Esophagus squamous epithelium (tissue), 5 donors: ENCODE measurements at places on chromosomes 4 and X.

DNA sequence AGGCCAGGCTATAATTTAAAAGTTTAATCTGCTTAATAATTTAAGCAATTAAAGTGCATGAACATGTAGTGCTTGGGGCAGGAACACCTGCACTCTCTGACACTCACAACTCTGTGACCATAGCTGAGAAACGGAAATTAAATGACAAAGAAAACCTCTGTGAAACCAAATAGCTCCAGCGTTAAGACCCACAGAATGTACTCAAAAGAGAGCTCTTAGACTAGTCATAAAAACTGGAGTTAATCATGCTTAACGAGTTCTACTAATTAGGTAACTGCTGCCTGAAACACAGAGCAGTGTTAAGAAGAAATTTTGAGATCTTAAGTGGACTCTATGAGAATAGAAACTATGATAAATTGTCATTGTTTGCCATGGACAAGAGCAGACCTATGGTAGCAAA, 174.4 kb upstream of the SPIN4 start:
- no peaks in the 10 kb centered on the region for H3K36me3 ChIP-seq
- H3K4me3 ChIP-seq: no peak overlapping the region
- no peak for DNase-seq
- H3K4me1 ChIP-seq: no peaks in the 10 kb centered on the region
- H3K27me3 ChIP-seq: no peaks in the 10 kb centered on the region

GRCh38 chr4:138522366-138522765, 280.2 kb upstream of the SLC7A11 start:
- DNase-seq: no peak
- no peaks in the 10 kb centered on the region for H3K4me1 ChIP-seq
- no peaks in the 10 kb centered on the region for H3K27me3 ChIP-seq
- H3K4me3 ChIP-seq: no peak overlapping the region
- no peak overlapping the region for H3K27ac ChIP-seq

DNA sequence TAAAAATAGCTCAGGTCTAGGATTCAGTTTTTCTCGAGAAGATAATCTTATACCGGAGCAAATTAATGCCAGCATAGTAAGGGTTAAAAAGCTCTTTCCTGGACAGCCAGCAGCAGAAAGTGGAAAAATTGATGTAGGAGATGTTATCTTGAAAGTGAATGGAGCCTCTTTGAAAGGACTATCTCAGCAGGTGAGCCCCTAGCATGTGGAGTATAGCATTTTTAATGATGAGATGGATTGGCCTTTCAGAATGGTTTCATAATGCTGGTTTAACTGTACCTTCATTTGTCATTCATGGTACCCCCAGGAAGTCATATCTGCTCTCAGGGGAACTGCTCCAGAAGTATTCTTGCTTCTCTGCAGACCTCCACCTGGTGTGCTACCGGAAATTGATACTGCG, 79.4 kb downstream of the SLC10A6 start:
- H3K27ac ChIP-seq: no peak overlapping the region
- no peak for DNase-seq
- H3K27me3 ChIP-seq: no peaks in the 10 kb centered on the region
- H3K4me1 ChIP-seq: no peaks in the 10 kb centered on the region
- no peak overlapping the region for H3K4me3 ChIP-seq

DNA sequence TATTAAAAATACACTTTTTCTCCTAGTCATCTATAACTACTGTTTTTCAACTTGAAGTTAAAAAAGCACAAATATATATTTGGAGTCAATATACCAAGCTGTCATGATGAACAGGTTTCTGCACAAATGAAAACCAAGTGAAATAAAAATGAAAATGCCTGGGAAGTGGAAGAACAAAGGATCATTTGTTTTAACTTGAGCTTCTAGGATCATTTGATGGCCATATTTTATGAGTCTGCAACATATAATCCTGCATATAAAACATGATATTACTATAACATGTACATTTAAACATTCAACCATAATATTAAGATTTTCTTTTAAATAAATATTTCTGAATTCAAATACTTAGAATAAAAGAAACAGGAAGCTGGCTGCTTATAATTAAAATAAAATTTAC, 8.5 kb upstream of the ARHGEF38 start:
- H3K27ac ChIP-seq: no peak overlapping the region
- no peaks in the 10 kb centered on the region for H3K27me3 ChIP-seq

DNA sequence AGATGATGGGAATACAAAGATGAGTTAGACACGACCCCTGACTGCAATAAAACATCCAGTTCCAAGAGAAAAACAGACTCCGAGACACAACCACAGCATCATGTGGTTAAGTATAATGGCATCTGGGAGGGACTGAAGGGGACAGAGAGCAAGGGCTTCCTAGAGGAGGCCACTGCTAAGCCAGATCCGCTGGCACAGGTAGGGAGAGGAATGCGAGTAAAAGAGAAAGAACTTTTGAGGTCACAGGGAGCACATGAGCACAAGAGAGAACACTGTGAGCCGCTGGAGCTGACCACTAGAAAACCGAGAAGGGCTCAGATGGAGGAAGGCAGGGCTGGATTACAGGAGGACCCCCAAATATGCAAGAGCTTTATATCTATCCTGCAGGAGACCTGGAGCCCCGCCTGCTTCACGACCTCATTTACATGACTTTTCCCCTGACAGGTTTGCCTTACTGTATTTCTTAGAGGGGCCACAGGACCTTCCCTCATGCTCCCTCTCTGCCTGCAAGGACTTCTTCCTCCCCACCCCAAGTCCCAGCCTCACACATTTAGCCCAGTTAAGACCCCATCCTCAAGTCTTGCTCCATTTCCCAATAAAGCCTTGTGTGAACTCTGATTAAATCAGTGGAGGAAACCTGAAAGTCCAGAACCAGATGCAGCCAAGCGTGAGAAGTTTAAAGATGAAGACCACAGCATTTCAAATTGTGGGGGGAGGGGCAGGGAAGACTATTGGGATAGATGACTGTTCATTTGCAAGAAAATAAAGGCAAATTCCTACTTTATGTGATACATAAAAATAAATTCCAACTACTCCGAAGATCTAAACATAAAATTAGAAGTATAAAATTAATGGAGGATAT, 29.6 kb downstream of the MFAP3L start:
- no peaks in the 10 kb centered on the region for H3K27me3 ChIP-seq
- H3K4me1 ChIP-seq: no peaks in the 10 kb centered on the region
- DNase-seq: no peak
- H3K36me3 ChIP-seq: no peaks in the 10 kb centered on the region
- H3K27ac ChIP-seq: no peak overlapping the region

- H3K27me3 ChIP-seq: no peaks in the 10 kb centered on the region
- H3K27ac ChIP-seq: no peak overlapping the region
- no peaks in the 10 kb centered on the region for H3K36me3 ChIP-seq
Observed at GRCh38 chrX:118164138-118164537, 47.5 kb upstream of the KLHL13 start.

- H3K36me3 ChIP-seq: no peaks in the 10 kb centered on the region
- DNase-seq: no peak
- H3K4me1 ChIP-seq: no peaks in the 10 kb centered on the region
Observed at GRCh38 chr4:16606691-16607090, 291.8 kb downstream of the LDB2 start.

- no peak overlapping the region for H3K4me3 ChIP-seq
- no peaks in the 10 kb centered on the region for H3K27me3 ChIP-seq
- no peaks in the 10 kb centered on the region for H3K36me3 ChIP-seq
Observed at GRCh38 chrX:145751943-145752342, 65.7 kb upstream of the SLITRK2 start.

DNA sequence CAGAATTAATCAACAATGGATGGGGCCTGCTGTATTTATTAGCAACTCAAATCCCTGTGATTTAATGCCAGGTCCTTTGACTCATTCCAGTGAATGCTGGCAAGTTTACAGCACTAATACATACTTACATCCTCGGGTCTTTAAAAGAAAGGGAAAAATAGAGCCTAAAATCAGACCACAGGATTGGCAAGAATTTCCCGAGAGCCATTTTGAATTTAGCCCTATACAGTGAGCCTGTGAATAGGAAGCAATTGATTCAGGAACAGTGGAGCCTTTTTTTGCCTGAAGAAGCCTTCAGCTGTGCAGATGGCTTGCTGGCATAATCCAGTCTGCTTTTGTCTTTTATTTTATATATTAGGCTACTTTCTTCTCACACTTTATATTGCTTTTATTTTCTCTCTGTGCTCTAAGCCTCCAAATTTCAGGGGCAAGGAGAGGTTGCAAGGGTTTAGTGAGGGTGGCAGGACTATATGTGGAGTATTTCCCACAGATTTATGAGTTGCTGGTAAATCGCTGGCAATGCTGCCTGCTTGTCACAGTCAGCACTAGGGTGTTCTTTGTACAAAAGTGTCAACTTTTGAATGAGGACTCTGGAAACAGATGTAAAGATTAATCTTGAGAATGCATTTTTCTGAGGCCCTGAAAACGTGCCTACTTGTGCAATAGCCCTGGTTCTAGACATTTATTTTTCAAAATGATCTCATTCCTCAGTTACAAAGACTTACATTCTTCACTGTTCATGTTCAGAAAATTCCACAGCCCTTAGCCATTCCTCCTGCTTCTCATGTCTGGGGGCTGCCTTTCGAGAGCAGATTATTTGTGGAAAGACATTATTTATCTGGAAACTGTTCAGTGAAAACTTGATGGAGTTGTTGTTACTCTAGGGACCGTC, 303.5 kb downstream of the SPRY1 start:
- H3K4me1 ChIP-seq: peaks cover 6% of the 10 kb centered on the region
- no peaks in the 10 kb centered on the region for H3K27me3 ChIP-seq
- peak overlapping the region; percentile 59 for H3K27ac ChIP-seq

GRCh38 chr4:146194212-146194611, 18.7 kb downstream of the LSM6 start:
- H3K27me3 ChIP-seq: no peaks in the 10 kb centered on the region
- H3K4me3 ChIP-seq: no peak overlapping the region
- no peak overlapping the region for H3K27ac ChIP-seq
- DNase-seq: no peak
- H3K4me1 ChIP-seq: peaks cover 18% of the 10 kb centered on the region

DNA sequence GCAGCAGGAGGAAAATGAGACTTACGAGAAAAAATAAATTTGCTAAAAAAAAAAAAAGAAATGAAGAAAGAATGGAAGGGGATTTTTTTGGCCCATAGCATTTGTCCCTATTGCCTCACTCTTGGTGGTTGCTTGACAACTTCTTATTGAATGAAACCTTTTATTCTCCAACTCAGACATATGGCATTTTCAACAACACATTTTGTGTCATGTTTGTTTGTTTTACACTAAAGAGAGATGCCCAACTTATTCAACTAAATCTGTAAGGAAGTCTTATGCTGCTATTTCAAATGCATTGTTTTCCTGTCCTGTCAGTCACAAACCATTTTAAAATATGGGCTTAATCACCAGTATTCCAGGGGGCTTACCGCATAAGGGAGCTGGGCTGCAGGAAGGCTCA, 409.1 kb upstream of the TENM3 start:
- H3K27ac ChIP-seq: no peak overlapping the region
- no peaks in the 10 kb centered on the region for H3K36me3 ChIP-seq
- no peak for DNase-seq
- H3K4me1 ChIP-seq: no peaks in the 10 kb centered on the region
- no peaks in the 10 kb centered on the region for H3K27me3 ChIP-seq

DNA sequence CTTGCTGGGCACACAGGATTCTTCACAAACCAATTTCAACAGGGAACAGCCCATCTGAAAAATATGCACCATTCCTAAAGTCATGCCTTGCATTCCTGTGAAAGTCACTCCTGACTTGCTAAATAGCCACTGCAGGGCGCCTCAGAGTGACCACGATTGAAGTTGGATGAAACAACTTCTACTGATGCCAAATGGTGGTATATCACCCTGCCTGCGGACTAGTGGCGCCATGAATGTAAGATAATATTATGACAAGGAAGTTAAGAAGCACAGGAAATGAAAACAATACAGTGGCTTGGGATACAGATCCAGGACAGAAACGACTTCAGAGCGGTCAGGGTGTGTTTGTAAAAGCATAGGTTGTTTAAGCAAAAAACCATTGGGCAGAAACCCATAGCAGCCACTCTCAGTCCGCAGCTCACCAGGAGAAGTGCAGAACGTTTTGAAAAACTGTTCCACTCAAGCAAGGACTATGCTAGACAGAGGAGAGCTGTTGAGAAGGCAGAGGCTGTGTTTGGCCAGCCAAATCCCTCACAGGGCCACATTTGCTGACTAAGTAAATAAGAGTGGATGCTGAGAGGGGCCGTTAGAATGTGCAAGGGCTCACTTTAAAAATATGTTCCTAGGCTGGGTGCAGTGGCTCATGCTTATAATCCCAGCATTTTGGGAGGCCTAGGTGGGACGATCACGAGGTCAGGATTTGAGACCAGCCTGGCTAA, 250.4 kb downstream of the PTTG2 start:
- no peak for DNase-seq
- H3K4me1 ChIP-seq: peaks cover 3% of the 10 kb centered on the region
- H3K4me3 ChIP-seq: no peak overlapping the region
- no peaks in the 10 kb centered on the region for H3K27me3 ChIP-seq

- no peaks in the 10 kb centered on the region for H3K27me3 ChIP-seq
- no peak overlapping the region for H3K27ac ChIP-seq
- H3K4me3 ChIP-seq: no peak overlapping the region
- no peaks in the 10 kb centered on the region for H3K4me1 ChIP-seq
- no peaks in the 10 kb centered on the region for H3K36me3 ChIP-seq
- no peak for DNase-seq
Observed at GRCh38 chrX:23548164-23548563, 119.1 kb upstream of the PRDX4 start.

DNA sequence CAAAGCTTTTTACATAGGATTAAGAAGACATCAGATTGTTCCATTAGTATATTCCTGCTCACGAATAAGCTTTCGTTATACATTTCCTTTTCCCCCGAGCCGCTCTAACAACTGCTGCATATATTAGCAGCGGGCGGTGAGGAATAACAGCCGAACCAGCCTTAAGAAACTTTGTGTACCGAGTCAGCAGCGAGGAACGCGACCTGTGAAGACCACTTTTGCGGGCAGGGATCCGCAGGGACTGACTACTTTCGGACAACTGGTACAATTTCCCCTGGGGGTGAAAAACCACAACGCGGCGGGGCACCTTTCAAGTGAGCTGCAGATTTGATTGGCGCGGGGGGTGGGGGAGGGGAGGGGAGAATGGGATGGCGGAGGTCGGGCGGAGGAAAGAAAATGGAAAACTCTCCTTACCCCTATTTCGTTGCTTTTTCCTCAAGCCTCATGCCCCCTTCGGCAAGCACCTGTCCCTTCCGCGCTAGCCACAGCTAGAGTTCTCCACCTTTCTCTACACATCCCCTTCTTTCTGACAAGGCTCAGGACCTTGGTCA, 5.9 kb upstream of the PITX2 start:
- no peak overlapping the region for H3K4me3 ChIP-seq
- H3K4me1 ChIP-seq: peaks cover 41% of the 10 kb centered on the region
- peaks cover 100% of the 10 kb centered on the region for H3K27me3 ChIP-seq
- H3K27ac ChIP-seq: no peak overlapping the region
- DNase-seq: no peak

DNA sequence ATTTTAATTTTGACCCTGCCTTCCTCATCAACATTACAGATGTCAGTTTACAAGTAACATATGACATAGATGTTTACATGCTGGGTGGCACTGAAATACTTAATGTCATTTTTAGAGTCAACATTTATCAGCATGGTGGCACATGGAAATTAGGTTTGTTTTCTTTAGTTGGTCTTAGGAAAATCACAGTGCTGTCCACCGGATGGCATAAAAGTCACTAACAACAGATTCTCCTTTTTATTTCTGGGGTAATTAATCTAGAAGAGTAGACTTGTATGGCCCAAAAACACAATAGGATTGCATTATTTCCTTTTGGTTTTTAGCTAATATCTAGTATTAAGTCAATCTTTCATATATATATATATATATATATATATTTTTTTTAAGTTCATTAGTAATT, 88.6 kb upstream of the HHIP start:
- no peak overlapping the region for H3K4me3 ChIP-seq
- H3K36me3 ChIP-seq: no peaks in the 10 kb centered on the region
- DNase-seq: no peak
- H3K27ac ChIP-seq: no peak overlapping the region

GRCh38 chr4:1505511-1506460, 99.5 kb upstream of the NKX1-1 start:
- H3K4me1 ChIP-seq: no peaks in the 10 kb centered on the region
- H3K4me3 ChIP-seq: no peak overlapping the region
- no peaks in the 10 kb centered on the region for H3K36me3 ChIP-seq
- no peaks in the 10 kb centered on the region for H3K27me3 ChIP-seq
- no peak overlapping the region for H3K27ac ChIP-seq
